ENCODE measurements at places on chromosomes 2 and 18. TPM values are rescaled to one million over a fixed set of nuclear protein-coding genes. Genes with fewer than 3 reads are reported as not detected.
A peak's percentile ranks its signal among the peaks of the same experiment; 100 is the strongest.

- H3K27me3 ChIP-seq, result peaks cover 25% of the 10 kb centered on the region
- no peaks in the 10 kb centered on the region for H3K4me1 ChIP-seq
- no peak for DNase-seq
- H3K4me3 ChIP-seq, result peak overlapping the region; percentile 75
- H3K36me3 ChIP-seq, result no peaks in the 10 kb centered on the region
- H3K27ac ChIP-seq, result no peak overlapping the region
These were observed 1.6 kb downstream of the KLHL29 start for GRCh38 chr2:23386339-23387220.

- H3K36me3 ChIP-seq, result peaks cover 10% of the 10 kb centered on the region
- H3K4me1 ChIP-seq, result no peaks in the 10 kb centered on the region
- no peaks in the 10 kb centered on the region for H3K27me3 ChIP-seq
These were observed 31.6 kb downstream of the SUCLG1 start for GRCh38 chr2:84427235-84428138.

DNA sequence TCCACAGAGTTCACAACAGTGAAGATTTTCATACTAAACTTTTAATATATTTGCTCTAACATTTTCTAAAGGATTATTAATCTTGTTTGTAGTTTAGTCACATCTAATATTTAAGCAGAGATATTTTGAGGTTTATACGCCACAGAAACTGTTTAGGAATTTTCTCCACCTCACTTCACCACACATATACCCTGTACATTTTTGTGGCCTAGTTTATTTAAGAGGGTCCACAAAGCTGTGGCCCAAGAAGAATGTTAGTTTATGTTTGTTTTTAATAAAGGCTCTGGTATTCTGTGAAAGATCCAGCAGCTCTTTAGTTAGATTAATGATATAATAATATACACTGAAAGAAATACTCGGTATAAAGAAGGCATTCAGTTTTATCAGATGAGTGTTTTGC is 132.7 kb upstream of the TTC27 start:
- H3K4me3 ChIP-seq, result no peak overlapping the region
- DNase-seq, result no peak
- no peaks in the 10 kb centered on the region for H3K27me3 ChIP-seq
- no peak overlapping the region for H3K27ac ChIP-seq
- peaks cover 3% of the 10 kb centered on the region for H3K36me3 ChIP-seq

DNA sequence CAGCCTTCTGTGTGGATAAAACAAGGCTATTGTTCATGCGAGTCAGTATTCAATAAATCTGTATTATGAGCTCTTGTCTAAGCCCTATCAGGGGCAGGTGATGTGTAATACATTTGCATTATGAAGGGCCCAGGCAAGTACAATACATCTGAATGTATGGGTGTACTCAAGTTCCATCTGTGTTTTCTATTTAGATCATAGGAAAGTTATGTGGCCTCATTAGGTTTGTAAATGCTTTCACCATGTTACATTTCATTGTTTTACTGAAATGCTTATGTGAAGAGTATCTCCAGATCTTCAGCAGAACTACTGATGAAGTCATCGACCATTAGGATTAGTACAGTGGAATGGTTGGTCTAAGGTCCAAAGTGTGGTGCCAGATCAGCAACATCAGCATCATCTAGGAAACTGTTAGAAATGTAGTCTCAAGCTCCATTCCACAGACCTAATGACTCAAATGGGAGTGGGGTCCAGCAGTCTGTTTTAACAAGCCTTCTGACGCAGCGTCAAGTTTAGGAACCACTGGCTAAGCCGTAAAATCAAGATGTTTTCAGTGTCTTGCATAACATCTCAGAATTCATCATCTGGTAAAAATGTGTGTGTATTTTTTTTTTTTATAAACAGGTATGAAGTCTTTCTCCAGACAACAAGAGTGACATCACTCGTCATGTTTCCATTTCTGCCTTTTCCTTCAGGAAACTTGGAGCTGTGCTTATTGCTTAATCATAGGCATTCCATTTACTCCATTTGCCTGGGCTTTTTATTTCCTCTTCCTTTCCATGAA is 80.5 kb downstream of the LYPD6 start:
- H3K27ac ChIP-seq, result no peak overlapping the region
- no peak for DNase-seq
- H3K4me1 ChIP-seq, result no peaks in the 10 kb centered on the region
- H3K36me3 ChIP-seq, result peaks cover 20% of the 10 kb centered on the region
- H3K27me3 ChIP-seq, result no peaks in the 10 kb centered on the region

The TUBA3D gene
- total RNA-seq, result 0.18 TPM

The TEX44 gene
- not detected for total RNA-seq

DNA sequence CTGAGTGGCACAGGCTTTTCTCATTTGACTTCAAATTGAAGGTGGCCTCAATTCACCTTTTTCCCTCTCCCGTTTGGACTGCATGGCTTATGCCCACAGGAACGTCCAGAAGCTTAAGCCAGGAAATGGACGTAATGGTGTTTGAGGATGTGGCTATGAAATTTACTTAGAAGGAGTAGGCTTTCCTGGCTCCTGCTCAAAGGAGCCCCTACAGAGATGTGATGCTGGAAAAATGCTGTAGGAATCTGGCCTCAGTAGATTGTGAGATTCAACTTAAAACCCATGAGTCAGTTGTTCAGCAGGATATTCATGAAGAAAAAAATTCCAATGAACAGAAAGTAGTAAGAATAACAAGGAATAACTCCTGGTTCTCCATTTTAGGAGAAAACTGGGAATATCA is 129.0 kb downstream of the ICOS start:
- no peak for DNase-seq
- H3K27ac ChIP-seq, result no peak overlapping the region
- H3K4me1 ChIP-seq, result no peaks in the 10 kb centered on the region
- H3K27me3 ChIP-seq, result no peaks in the 10 kb centered on the region
- H3K36me3 ChIP-seq, result no peaks in the 10 kb centered on the region

GRCh38 chr2:196225213-196225612 is 53.8 kb upstream of the STK17B start:
- no peaks in the 10 kb centered on the region for H3K36me3 ChIP-seq
- DNase-seq, result no peak
- no peak overlapping the region for H3K27ac ChIP-seq

The UGT1A10 gene
- not detected for total RNA-seq

DNA sequence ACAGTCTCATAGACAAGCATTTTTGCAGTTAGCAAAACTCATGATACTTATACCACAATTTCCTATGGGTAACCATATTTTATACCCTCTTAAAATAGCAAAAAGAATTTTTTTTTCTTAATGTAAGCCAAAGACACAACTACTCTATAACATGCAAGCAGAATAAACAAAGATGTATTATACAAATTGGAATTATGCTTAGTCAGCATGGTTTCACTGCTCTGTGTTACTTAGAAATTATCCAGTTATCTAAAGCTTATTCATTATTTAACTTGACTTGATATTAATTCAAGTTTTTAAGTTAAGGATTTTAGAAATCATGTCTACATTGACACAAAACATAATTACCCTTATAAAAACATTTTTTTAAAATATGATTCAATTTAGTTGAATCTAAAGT is 449.8 kb upstream of the CDH2 start:
- no peak overlapping the region for H3K4me3 ChIP-seq
- no peaks in the 10 kb centered on the region for H3K36me3 ChIP-seq
- H3K27ac ChIP-seq, result no peak overlapping the region
- no peak for DNase-seq
- H3K4me1 ChIP-seq, result no peaks in the 10 kb centered on the region
- H3K27me3 ChIP-seq, result no peaks in the 10 kb centered on the region

DNA sequence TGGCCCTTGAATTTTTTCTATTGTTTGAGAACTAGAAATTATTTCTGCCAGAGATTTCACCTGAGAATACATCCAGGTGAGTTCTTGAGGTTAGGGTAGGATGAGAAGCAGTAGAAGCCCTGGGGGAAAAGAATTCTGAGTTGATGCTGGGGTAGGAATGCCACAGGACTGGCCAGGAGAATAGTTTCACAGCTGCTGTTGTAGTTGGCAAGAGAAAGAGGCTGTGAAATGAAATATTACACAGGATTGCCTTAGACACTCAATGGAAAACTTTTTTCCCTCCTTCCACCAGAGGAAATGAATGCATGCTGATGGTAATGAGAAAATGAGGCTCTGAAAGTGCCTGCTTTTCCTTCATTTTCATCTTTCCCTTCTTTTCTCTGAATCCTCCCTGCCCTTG is 54.6 kb downstream of the PRKCE start:
- H3K4me3 ChIP-seq, result no peak overlapping the region
- H3K4me1 ChIP-seq, result no peaks in the 10 kb centered on the region
- no peak overlapping the region for H3K27ac ChIP-seq
- DNase-seq, result no peak
- peaks cover 3% of the 10 kb centered on the region for H3K36me3 ChIP-seq

DNA sequence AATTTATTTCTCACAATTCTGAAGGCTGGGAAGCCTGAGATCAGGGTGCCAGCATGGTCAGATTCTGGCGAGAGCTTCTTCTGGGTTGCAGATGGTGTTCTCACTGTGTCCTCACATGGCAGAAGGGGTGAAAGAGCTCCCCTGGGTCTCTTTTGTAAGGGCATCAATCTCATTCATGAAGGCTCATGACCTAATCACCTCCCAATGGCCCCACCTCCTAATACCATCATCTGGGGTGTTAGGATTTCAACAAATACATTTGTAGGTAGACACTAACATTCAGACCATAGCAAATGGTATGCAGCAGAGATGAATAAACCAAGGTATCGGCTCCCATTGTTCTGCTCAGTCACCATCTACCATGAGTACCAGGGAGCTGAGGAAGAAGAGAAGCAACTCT is 32.7 kb downstream of the YPEL5 start:
- H3K4me1 ChIP-seq, result no peaks in the 10 kb centered on the region
- no peak overlapping the region for H3K27ac ChIP-seq
- H3K4me3 ChIP-seq, result no peak overlapping the region
- H3K36me3 ChIP-seq, result no peaks in the 10 kb centered on the region
